Choroid plexus epithelial cell (primary cell): ENCODE measurements at places on chromosomes 6 and 20.

DNA sequence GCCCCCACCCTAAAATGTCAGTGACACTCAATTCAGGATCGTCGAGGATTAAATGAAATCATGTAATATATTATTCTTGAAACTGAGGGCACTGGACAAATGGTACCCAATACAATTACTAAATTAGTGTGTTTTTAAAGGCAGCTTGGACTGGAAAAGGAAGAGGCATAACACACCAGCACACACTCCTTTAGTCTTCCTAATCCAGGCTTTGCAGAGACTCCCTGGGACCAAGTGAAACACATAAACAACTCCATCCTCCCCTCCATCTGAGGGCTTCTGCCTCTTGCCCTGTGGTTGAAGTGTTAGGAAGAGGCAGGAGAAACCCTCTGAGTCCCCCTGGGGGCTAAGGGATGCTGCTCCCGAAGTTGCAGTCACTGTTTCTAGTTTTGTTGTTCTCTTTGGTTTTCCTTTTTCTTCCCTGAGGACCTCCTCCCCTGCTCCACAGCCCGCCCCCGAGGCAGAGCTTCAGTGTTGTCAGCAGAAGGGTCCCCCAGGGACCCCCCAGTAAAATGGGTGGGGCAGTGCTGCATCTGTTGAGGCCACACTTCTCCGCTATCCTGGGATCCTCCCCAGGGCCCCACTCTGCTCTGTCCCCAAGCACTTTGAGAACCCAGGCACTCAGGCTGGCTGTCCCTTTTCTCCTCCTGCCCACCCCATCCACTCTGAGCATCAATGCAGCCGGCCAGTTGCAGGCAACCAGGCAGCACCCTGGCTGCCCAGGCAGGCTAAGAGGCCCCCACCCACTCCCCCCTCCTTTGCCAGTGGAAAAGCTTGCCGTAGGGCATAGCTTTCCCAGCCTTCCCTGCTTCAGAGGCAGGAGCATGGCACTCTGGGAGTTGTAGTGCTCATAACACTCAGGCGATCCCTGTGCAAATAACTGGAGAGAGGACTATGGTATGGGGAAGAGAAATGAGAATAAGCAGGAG lies 5.9 kb downstream of the TMEM63B start:
- DNase-seq: peak; percentile 65

DNA sequence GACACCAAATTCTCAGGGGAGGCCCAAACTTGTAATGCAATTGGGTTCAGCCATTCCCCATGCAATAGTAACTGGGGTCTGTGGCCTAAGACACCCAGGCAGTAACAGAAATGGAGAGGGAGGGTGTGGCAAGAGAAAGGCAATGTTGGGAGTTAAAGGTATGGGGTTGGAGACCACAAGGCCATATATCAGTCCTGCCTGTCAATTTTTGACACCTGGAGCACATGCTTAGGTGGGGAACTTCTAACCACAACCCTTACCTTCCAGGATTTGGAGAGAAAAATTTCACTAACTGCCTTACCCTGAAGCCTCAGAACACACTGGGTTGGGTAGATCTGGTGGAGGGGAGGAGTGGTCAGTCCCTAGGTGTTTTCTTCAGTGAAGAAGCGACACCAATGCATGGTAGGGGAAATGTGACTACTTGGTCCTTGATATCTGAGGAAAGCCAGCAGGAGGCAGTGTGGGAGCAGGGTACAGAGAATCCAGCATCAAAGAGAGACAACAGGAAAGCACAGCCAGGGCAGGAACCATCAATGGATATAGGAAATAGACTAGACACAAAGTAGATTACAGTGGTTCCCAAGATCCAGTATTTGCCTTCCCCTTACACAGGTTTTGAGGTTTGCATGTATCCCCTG lies 6.8 kb upstream of the USP49 start:
- peak; percentile 67 for DNase-seq

DNA sequence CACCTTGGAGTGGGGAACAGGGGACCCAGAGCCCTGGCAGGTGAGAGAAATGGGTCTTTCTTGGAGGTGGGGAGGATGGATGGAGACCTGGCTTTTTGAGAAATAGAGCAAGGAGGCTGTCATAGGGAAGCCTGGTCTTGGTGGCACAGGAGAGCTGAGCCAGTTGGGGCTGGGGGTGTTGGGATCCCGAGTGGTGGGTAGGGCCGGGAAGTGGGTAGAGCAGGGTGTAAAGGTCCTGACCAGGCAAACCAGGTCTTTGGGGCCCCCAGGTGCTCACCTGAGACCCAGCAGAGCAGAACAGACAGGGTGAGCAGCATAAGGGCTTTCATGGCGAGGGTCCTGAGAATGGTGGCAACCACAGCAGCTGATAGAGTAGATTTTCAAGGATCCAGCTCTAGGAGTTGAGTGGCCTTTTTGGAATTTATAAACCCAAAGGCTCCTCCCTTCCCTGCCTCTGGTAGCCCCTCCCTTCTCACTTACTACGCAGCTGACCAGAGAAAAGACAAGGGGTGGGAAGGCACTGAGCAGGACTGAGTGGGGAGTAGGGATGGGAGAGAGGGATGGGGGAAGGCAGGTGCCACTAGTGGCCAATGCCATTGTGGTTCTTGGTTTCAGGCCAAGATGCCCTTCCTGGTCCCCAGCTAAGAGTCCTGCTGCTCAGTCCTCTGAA lies at the start of gene LY6G6C:
Gene LY6G6C (minus strand): TSS at position 396 of the 670 bp plus-strand sequence. CDS start 67 bp downstream, at position 329.
- no peak for DNase-seq

DNA sequence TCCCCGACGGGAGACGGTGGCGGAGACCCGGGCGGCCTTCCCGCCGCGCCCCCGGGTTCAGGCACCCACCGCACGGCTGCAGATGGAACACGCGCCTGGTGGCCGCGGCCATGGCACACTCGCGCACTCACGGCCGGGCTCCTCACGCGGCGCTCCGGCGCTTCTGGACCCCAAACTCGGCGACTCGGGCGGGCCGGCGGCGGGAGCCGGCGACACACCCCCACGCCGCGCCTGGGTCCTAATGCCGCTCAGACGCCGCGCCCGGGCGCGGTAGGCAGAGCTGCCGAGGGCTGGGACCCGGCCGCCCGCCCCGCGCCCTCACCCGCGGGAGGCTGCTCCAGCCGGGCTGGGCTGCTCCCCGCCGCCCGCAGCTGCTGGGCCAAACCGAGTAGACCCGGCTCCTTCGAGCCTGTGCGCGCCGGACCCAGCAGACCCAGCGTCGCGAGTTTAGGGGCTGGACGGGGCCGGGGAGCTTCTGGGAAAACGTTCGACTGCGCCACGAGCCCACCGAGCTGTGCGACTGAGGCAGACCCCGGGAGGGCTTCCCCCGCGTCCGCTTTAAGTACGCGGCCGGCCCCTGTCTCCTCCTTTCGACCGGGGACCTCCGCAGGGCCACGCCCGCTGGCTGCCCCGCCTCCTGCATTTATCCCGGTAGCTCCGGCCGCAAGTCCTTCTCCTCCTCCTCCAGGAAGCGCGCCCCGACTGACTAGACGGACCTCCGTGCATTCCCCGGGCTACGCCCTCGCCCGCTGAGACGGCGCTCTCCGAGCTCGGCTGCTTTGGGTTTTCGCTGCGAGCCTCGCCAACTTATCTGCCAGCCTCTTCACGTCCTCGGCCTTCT lies at the start of gene SLC4A11:
Gene SLC4A11 (minus strand): TSS at position 165 of the 841 bp plus-strand sequence. CDS start 53 bp downstream, at position 112.
- peak; percentile 56 for DNase-seq

DNA sequence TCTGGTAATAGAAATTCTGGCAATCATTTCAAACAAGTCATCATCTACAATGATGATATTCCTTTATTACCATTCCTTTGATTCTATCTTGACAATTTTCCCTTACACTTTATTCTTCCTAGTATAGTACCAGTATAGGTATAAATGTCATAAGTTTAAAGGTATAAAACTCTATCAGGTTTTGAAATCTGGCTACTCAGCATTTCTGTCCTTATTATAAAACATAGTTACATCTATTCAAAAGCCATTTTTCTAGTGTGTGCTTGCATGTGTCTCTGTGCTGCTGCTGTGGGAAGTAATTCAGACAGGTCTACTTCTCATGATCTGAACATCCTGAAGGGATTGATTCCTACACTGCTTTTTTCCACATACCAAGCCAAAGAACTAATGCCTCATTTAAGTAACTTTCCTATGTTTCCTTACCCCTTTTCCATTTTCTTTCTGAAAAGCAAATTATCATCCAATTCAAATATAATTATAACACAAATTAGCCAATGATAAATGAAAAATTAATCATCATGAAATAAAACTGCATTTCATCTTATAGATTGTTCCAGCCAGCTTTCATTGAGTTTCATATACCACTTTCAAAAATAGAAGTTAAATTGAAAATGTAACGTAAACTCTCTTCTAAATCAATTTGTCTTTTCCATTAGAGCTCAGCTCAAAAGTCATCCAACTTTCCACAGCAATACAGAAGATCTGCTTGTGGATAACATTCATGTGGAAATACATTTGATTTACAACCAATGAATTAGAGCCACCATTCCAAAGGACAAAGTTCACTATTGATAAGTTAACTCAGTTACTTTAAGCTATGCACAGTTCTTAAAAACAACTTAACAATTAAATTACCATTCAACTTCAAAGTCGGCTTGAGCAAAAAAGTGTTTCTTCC lies 35.9 kb downstream of the COL12A1 start:
- DNase-seq: no peak

DNA sequence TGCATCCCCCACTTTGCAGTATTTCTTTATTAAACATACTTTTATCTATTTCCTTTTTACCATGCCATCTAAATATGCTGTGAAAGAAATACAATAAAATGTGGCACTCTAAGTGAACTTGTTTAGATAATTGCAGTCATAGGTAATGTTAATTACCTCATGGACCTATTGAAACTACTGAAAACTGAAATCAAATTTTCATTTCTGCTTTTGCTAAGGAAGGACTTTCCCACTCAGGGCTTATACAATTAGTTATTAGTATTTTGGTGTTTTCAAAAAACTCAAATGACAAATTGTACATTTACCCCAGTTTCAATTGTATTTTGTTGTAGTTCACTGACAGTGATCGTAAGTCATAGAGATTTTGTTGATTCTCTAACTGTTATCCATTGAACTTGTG lies 88.4 kb downstream of the ID4 start:
- DNase-seq: no peak

DNA sequence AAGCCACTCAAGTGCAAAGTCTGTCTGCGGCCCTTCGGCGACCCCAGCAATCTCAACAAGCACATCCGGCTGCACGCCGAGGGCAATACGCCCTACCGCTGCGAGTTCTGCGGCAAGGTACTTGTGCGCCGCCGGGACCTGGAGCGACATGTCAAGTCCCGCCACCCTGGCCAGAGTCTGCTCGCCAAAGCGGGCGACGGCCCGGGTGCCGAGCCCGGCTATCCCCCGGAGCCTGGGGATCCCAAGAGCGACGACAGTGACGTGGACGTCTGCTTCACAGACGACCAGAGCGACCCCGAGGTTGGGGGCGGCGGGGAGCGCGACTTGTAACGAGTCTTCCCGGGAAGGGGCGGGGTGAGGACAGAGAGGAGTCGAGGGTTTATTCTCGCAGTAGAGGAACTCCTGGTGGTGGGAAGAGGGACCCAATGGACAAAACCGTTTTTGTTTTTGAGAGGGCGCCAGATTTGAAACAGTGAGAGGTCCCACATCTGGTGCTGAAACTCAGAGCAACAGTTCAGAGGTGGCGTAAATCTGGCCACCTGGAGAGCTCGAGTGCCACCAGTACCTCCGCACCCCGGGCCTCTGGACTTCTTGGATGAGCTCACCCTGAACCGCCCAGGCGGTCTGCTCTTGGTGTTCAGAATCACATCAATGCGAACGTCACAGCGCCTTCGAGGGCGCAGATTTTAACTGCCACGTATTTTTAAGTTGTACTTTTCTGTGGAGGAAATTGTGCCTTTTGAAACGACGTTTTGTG lies 8.0 kb downstream of the PRDM13 start:
- DNase-seq: no peak
